NCI-H524 (cell line): ENCODE measurements at places on chromosomes 4 and X.

GRCh38 chrX:31464306-31464915 is 392.6 kb upstream of the FTHL17 start:
- no peak for DNase-seq

GRCh38 chr4:5710961-5711478 is at the start of gene EVC:
Gene EVC, plus strand, starts transcription at chr4:5711201. Its CDS starts 180 bp downstream, at chr4:5711381.
- no peak for DNase-seq

DNA sequence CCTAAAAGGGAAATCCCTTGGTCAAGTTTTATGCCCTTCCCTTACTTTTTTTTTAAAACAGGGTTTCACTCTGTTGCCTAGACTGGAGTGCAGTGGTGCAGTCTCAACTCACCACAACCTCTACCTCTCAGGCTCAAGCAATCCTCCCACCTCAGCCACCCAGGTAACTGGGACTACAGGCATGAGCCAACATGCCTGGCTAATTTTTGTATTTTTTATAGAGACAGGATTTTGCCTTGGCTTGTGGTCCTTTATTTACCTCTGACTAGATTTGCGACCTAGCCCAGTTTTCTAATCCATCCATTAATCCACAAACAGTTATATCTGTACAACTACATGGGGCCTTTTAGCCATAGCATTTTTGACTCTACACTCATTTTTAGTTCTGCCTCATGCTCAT is 23.7 kb downstream of the CDS1 start:
- DNase-seq: no peak

DNA sequence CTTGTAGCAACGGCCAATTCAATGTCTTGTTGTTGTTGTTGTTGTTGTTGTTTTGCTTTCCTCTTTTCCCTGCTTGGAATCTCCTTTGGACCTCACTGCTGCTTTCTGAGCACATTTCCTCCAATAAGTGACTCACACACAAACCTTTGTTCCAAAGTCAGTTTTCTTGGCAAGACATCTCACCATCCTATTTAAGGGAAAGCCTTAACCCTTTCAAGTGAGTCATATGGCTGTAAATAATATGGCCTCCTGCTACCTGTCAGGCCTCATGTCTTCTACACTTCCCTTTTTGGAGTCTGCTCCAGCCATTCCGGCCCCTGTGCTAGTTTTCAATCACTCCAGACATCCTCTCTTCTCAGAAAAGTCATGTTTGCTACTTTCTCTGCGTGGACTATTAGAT is 79.5 kb upstream of the MAGEB10 start:
- DNase-seq: no peak

DNA sequence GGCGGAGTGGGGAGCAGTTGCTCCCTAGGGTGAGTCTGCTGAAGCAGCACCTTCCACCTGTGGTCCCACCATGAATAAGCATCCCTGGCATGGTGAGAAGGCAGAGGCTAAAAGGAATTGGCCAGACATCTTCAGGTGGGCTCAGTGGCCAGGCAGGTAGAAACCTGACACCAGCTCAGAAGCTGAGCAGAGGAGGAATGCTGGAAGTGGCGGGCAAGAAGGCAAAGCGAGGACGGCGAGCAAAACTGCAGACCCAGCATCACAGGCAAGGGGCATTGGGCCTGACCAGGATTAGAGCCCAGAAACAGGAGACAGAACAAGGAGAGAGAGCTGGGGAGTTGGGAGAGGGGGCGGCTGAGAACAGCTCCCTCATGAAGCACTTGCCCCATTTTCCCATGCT is 25.3 kb downstream of the TSC22D3 start:
- no peak for DNase-seq

DNA sequence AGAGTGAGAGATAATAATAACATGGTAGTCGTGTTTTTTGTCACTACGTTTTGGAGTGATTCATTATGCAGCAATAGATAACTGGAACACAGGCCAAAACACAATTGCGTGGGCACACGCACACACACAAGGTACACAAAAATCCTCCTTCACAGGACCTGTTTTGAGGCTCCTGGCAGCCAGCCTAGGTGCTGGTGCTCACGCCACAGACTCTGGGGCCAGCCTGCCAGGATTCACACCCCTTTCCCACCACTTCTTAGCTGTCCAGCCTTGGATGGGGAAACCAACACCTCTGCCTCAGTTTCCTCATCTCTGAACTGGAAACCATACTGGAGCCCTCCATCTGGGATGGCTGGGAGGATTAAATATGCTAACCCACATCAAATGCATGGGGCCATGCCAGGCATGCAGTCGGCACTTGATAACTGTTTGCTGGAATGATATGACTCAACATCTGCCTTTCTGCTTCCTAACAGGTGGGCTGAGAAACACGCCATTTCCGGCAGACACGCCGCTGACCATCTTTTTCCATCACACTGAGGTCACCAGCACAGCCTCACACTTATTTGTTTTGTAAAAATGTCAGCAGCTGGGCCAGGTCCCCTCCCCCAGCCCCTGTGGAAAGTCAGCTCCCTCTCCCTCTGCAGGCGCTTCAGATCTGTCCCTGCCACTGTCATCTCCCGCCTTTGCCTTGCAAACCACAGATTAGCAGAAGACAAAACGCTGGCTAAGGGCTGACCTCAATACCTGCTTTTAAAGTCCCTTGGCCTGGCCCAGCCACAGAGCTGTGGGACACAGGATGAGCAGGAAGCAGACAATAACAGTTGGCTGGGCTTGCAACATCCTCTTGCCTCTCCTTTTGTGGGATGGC is 237.5 kb downstream of the BCOR start:
- no peak for DNase-seq

DNA sequence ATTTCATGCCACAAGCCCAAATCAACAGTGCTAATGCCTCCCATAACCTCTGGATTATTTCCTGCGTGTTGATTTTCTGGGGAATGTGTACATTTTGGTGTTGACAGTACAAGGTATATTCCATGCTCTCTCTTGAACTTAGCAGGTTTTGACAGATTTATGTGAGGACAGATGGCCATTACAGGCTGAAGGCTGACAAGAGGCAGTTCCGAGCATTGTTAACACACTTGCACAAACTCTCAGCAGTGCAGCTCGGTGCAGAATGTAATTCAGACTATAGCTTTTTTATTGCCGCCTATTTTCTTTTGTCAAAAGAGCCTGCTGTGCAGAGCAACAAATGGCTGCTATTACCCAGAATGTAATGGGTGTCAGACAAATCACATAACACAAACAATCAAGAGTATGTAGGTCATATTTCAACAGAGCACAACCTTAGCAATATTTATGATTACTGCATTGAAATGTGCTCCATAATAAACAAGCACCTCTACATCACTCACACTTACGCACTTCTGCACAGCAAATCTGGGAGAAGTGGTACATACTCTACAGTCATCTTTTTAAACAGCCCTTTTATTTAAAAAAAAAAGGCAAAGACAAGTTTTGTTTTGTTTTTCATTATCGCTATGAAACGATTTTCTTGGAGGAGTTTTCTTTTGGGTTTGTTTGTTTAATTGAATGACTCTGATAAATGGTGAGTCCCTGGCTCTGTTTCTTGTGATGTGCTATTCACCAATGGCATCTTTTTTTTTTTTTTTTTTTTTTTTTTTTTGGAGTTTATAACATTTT is 71.6 kb downstream of the PPARGC1A start:
- DNase-seq: peak; percentile 28

DNA sequence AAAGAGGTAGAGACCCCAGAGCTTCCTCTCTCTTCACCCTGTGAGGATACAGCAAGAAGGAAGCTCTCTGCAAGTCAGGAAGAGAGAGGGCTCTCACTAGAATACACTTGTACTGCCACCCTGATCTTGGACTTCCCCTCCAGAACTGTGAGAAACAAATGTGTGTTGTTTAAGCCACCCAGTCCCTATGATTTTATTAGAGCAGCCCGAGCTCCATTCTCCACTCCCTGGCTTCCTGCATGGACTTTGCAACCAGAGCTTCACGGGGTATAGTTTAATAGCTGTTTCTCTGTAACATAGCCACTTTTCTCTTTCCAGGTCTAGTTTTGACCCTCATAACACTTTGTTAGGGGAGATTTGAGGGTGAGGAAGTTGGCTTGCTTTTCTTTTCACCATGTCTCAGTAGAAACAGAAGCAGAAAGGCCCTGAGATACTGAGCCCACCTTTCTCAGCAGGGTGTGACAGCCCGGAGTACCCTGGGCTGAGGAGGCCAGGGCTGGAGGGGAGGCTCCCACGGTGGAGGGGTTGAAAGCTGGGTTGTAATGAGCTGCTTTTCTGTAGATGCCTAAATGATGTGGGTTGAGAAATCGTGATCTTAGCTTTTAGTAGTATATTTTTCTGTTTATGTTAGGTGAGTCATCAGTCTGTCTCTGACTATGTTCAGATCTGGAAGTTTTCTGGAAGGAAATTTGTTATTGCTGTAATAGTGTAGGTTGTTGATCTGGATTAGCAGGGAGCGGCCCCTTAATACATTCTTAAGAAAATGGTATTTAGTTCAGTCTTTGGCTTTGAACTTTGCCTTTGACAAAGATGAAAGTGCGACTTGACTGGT is 118.6 kb downstream of the PTTG2 start:
- no peak for DNase-seq

- DNase-seq: no peak
Observed at GRCh38 chr4:150348079-150348478, 233.9 kb upstream of the MAB21L2 start.

- DNase-seq: no peak
Observed at GRCh38 chr4:189355590-189355989, 585.1 kb upstream of the FRG1 start.

DNA sequence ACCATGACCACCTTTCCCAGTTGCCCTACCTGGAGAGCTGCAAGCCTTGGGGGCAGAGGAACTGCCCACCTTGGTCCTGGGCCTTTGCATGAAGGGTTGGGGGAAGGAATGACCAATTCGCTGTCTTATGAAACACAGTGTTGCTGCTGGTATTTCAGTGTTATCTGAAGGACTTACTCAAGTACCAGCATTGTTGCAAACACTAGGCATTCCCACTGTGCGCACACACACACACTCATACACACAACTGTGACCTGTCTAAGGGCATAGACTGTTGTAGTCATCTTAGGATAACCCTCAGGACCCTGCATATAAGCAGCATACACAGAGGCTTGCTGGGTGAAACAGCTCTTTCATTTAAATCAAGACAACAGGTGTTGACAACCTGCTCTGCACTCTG is 210.9 kb downstream of the EVC2 start:
- no peak for DNase-seq

GRCh38 chrX:42290608-42291007 is 367.3 kb upstream of the CASK start:
- peak; percentile 1 for DNase-seq

- peak; percentile 16 for DNase-seq
Observed at GRCh38 chrX:48833542-48834138, 1.8 kb downstream of the PCSK1N start.

DNA sequence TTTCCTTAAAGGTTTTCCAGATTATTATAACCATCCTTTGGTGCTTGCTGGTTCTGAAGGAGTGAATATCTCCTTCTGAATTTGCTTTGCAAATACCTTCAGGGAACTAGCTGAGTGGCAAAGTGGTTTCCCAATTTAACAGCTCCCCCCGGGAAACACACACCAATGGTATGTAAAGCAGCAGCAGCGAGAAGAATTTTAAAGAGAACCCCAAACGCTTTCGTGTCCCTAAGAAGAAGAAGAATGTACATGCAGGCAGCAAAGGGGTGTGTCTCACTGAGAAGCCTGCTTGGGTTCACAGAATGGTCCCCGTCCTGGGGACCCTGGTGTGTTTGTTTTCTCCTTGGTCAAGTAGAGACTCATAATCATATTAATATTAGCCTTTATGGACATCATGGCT is 4.2 kb upstream of the AKAP17A start:
- no peak for DNase-seq

- no peak for DNase-seq
Observed at GRCh38 chr4:2837110-2837903, 6.3 kb upstream of the ADD1 start.

- DNase-seq: no peak
Observed at GRCh38 chr4:185344743-185345538, 50.8 kb downstream of the LRP2BP start.

GRCh38 chr4:158192439-158193158 is 17.7 kb upstream of the TMEM144 start:
- no peak for DNase-seq

DNA sequence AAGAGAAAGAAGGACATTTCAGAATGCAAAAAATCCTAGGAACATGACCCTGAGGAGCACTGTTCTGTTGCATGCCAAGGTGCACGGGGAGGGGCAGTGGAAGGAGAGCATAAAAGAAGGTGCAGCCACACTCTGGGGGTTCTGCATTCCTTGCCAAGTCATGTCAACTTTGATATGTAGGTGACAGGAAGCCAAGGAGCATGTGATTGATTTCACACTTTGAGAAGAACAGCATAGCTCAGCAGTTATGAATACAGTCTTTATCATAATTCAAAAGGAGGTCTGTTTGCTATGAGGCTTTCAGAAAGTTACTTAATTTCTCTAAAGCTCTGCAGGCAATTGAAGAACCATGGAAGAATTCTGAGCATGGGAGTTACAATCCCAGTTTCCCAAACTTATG is 50.6 kb downstream of the SCFD2 start:
- DNase-seq: no peak

GRCh38 chrX:9055354-9055753 is 21.4 kb upstream of the FAM9B start:
- no peak for DNase-seq

DNA sequence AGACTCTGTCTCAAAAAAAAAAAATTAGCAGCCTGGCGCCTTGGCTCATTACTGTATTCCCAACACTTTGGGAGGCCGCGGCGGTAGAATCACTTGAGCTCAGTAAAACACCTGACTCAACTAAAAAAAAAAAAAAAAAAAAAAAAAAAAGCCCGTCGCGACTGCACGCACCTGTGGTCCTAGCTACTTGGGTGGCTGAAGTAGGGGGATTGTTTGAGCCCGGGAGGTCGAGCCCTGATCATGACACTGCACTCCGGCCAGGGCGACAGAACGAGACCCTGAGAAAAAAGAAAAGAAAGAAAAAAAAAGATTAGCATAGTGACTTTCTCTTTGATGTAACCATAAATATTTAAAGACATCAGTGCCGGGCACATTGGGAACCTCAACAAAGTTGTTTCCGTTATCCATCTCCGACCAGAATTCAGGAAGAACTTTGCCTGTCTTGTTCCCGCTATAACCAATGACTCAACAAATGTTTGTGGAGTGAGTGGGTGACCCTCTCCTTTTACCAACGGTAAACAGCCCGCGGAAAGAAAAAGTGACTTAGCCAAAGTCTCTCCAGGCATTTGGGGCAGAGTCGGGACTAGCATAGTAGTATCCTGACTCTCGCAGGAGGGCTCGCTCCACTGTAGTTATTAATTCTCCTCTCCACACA is 553 bp upstream of the MED28 start:
- no peak for DNase-seq

GRCh38 chr4:46432923-46433322 is 43.0 kb upstream of the GABRA2 start:
- DNase-seq: no peak

- DNase-seq: no peak
Observed at GRCh38 chr4:79739912-79740311, 331.9 kb upstream of the GK2 start.

DNA sequence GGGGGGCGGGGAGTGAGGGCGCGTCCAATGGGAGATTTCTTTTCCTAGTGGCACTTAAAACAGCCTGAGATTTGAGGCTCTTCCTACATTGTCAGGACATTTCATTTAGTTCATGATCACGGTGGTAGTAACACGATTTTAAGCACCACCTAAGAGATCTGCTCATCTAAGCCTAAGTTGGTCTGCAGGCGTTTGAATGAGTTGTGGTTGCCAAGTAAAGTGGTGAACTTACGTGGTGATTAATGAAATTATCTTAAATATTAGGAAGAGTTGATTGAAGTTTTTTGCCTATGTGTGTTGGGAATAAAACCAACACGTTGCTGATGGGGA is 1.1 kb downstream of the HTT start:
- no peak for DNase-seq
